ENCODE measurements at places on chromosomes 1 and 21.

DNA sequence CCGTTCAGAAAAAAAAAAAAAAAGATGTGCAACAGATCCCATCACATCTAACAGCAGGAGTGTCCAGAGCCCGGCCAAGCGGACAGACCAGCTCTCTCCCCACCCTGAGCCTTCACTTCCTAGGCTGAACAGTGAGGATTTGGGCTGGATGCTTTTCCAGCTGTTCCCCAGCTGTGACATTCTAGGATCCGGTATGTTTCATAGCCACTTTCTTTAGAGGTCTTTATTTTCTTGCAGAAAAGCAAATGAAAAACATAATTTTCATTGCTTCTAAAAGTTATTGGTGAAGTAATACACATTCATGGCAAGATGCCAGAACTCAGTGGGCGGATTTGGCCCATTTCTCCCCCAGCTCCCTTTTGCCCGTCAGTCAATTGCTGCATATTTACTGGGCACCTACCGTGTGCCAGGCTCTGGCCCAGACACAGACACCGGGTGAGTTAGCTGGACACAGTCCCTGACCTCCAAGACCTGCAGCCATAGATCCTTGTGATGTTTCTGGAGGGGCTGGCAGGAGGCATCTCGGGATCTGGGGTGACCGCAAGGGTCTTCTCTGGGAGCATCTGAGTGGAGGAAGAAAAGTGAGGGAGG is 213.7 kb upstream of the VAMP3 start:
- DNase-seq = no peak

- DNase-seq = no peak
Observed at GRCh38 chr1:60583696-60584095, 498.7 kb upstream of the NFIA start.

DNA sequence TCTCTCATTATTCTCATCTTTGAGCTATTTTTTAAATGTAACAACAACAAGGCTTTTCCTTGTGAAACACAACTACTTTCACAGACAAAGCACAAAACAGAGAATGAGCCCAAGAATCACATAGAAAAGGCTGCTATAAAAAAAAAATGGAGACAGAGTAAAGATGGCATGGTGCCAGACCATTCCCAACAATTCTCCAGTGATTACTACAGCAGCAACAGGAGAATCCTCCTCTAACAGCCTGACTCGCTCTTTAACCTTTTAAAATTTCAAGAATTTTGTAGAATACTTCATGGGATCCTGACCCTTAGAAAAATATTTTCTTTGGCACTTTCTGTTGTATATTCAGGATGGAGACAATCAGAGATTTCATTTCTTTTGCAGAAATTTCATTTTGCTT is 3.8 kb upstream of the BCAS2 start:
- no peak for DNase-seq

- no peak for DNase-seq
Observed at GRCh38 chr1:114549137-114549536, 32.3 kb downstream of the BCAS2 start.

DNA sequence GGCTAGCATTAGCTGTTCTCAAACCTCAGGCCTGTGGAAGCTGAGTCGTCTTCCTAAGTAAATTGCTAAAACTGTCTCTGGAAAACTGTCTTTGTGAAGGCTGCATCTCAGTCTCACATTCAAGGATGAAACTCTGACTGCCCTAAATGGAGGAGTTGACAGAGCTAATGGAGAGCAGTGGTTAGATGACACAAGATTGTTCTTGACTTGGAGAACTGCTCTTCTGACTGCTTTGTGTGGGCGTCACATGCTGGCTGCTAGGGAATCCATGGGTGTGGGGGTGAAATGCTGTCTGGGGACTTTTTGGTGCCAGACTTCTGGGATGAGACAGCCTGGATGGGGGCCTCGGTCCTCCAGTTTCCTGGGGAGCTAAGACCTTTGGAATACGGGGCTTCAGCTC is 24.5 kb upstream of the TSPAN2 start:
- DNase-seq = no peak

- DNase-seq = no peak
Observed at GRCh38 chr1:48978413-48978812, 201.7 kb upstream of the BEND5 start.

DNA sequence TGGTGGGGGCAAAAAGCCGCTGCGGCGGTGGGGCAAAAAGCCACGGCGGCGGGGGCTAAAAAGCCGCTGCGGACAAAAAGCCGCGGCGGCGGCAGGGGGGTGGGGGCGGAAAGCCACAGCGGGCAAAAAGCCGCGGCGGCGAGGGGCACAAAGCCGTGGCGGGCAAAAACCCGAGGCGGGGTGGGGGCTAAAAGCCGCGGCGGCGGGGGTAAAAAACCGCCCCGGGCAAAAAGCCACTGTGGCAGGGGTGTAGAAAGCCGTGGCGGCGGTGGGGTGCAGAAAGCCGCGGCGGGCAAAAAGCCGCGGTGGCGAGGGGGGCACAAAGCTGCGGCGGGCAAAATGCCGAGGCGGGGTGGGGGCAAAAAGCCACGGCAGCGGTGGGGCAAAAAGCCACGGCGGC is 3901.8 kb downstream of the SRGAP2C start:
- no peak for DNase-seq

DNA sequence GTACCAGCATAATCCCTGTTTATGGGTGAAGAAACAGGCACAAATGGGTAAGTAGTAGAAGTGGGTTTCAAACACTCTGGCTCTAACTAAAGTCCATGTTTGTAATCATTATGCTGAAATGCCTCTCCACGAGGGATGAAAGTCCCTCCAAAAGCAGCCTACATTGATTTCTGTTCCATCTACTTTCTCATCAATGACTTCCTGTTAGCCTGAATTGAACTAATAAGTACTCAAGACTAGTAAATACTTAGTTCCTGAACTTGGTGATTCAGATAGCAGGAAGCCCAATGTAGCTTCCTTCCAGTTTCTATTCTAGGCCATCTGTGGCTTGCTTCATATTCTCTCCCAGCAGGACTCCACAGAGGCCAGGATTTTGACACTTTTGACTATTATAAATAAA is 11.3 kb upstream of the BACH1 start:
- no peak for DNase-seq

DNA sequence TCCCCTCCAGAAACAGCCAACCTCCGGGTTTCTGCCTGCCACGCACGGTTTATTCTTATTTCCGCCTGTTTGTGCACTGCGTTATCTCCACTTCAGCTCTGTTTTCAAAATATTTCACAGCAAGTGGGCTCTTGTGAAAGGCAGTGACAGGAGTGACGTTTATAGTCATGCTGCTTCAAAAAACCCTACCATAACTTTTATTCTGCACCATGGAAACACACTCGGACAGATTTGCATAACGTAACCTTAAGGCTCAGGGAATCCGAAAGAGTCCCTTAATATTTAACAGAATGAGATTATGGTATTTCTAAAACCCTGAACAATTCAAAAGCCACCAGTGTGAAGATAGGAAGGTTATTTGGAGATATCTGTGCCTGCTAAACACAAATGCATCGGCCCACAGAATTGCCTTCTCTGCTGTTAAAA is 782 bp upstream of the SDE2 start:
- DNase-seq = no peak

GRCh38 chr1:34324879-34325440 is 148.3 kb downstream of the C1orf94 start:
- no peak for DNase-seq

DNA sequence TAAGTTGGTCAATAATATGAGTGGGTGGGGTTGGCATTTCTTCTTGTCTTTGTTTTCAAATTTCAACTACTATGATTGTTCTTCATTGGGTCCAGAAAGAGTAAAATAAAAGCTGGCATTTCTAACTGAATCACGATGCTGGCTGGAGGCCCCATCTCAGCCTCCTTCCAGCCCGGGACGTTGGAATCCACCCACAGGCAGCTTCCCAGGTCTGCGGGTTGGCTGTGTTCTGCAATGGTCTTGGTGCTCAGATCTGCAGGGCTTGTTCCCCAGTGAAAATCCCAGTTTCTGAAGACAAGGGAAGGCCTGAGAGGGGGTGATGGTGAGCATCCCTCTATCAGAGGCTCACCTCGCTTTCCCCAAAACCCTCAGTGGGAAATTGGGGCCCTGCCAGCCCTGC is 54.7 kb upstream of the ARHGEF16 start:
- no peak for DNase-seq

- no peak for DNase-seq
Observed at GRCh38 chr1:235454021-235454420, 50.2 kb downstream of the B3GALNT2 start.

- DNase-seq = no peak
Observed at GRCh38 chr1:55530749-55531478, 315.8 kb upstream of the USP24 start.

DNA sequence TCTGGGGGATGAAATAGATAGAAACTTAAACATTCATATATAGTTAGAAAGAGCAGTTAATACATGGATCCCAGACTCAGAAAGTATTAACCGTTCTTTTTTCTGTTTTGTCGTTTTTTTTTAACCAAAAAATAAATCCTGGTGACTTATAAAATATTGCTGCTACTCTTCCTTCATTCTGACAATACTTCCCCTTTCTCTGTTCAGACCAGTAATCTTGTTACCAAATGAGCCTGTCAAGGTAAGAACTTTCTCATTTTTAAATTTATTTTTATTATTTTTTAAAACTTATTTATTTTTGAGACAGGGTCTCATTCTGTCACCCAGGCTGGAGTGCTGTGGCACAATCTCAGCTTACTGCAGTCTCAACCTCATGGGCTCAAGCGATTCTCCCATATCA is 13.7 kb downstream of the PTPN22 start:
- DNase-seq = no peak

DNA sequence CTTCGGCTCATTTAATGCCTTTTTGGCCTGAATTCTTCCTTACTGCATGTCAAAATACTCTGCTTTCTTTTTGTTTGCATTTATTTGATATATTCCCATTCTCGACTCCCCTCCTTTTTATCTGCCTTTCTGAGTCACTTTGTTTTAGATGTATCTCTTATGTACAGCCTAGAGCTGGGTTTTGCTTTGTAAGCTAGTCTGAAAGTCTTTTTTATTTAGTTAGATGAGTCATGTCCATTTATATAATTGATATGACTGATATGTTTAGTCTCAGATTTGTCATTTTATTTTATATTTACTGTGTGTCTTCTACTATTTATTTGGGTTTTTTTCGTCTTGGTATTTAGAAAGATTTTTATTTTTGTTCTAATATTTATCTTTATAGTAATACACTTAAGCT is 33.6 kb upstream of the GNG5 start:
- no peak for DNase-seq

DNA sequence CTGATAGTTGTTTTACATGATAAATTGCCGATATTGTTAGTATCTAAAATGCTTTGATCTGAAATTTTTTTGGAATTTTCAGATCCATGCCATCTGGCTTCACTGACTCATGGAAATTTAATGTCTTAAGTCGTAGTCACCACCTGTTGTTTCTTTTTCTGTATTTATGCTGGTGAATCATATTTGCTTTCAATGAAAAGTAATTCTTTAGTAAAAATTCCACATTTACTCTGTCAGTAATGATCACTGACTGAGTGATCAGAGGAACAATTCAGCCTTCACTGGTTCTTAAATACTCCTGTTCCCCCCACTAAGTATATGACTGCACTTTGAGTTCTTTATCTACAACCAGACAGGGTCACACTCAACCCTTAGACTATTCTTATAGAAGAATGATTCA is 185.6 kb upstream of the NRIP1 start:
- no peak for DNase-seq

- DNase-seq = no peak
Observed at GRCh38 chr21:15682186-15682895, 47.4 kb upstream of the USP25 start.

- DNase-seq = no peak
Observed at GRCh38 chr1:91499904-91500755, 521 bp upstream of the CDC7 start.

- DNase-seq = no peak
Observed at GRCh38 chr1:236377832-236378535, 16.1 kb upstream of the EDARADD start.

- DNase-seq = no peak
Observed at GRCh38 chr1:201748335-201748734, 80.6 kb upstream of the IPO9 start.

- no peak for DNase-seq
Observed at GRCh38 chr1:111789666-111790316, 34.1 kb downstream of the DDX20 start.

DNA sequence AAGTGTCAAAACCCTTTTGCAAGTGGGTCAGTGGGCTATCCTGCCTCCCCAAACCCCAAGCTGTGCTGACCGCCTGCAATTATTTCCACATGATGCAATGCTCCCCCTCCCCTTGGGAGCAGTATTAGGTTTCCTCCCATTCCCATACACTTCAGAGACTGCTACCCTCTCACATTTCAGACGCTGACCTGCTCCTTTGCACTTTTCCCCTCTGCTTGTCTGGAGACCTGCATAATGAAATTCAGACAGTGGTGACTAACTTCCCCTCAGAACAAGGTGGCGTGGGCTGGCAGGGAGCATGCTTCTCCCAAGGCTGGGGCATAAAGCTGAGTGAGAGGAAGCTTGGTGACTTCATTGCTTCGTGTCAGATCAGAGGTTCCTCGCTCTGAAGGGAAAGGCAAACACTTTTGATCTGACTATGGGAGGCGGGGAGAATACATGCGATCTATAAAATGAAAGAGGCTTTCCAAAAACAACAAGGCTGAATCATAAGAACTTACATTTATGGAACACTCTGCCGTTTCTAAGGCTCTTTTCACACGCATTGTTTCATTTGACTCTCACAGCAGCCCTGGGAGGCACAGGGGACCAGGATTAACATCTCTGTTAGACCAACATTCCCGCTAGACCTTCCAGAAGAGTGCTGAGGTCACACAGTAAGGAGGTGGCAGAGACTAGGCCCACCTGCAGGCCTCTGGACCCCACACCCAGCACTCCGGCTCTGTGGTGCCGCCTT is 27.5 kb upstream of the ROR1 start:
- DNase-seq = no peak

- no peak for DNase-seq
Observed at GRCh38 chr1:1846386-1846918, 44.4 kb downstream of the GNB1 start.

GRCh38 chr1:200226268-200226968 is 183.4 kb downstream of the ZNF281 start:
- no peak for DNase-seq

- no peak for DNase-seq
Observed at GRCh38 chr1:82317671-82318070, 516.9 kb downstream of the ADGRL2 start.

DNA sequence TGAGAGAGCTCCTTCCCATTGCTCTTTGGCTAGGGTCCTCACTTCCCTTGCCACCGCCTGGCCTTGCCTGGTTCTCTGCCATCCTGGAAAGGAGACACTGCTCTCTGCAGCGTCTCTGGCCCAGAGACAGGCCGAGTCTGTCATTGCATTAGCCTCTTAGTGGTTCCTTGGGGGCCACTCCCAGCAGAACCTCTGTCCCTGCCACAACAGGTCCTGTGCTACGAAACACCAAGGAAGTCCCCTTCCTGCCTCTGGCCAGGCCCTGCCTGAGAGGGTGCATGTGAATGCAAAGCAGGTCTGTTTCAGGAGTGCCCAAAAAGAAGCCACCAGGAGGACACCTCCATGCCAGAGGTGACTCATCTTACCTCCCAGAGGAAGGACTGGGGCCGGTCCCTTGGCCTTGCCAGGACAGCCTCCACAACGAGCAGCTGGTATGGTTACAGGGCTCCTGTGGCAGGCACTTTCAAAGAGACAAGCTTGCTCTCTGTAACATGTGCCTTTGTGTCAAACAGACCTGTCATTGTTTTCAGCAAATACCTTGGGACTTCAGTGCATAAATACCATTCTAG is 59.6 kb downstream of the VPS26C start:
- DNase-seq = peak; percentile 42

- no peak for DNase-seq
Observed at GRCh38 chr1:186094172-186094571, 280.9 kb downstream of the TPR start.

All from GM18507 (cell line).